ENCODE measurements at places on chromosomes 6 and 20.

GRCh38 chr6:145727817-145728388, 7.4 kb downstream of the EPM2A start:
- no peak for DNase-seq

GRCh38 chr20:8749101-8749500, 319.8 kb upstream of the PLCB4 start:
- no peak for DNase-seq

- DNase-seq, result no peak
Measured at GRCh38 chr6:88856566-88856965, 106.9 kb downstream of the RNGTT start.

DNA sequence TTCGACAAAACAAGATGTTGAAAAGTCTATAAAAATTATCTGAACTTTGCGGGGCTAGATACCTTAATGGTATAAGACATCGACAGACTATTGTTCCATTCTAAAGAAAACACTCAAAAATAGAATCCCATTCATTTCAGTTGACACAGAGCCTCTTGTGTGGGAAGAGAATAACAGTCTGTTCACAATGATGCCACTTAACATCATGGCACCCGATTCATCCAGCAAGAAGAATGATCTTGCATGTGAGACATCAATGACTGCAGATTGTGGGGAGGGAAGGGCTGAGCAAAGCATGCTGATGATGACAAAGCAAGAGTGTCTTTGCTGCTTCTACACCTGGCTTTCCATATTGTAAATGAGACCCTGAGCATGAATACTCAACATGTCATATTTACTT, 49.7 kb upstream of the ARMH2 start:
- no peak for DNase-seq

DNA sequence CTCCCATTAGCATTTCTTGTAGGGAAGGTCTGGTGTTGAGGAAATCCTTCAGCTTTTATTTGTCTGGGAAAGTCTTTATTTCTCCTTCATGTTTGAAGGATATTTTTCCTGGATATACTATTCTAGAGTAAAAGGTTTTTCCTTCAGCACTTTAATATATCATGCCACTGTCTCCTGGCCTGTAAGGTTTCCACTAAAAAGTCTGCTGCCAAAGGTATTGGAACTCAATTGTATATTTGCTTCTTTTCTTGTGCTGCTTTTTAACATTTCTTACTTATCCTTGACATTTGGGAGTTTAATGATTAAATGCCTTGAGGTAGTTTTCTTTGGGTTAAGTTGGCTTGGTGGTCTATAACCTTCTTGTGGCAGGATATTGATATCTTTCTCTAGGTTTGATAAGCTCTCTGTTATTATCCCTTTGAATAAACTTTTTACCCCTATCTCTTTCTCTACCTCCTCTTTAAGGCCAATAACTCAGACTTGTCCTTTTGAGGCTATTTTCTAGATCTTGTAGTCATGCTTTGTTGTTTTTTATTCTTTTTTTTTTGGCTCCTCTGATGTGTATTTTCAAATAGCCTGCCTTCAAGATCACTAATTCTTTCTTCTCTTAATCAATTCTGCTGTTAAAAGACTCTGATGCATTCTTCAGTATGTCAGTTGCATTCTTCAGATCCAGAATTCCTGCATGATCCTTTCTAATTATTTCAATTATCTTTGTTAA, 225.0 kb upstream of the ZNF217 start:
- no peak for DNase-seq

- no peak for DNase-seq
Measured at GRCh38 chr6:152189736-152190135, 382.3 kb downstream of the ESR1 start.

GRCh38 chr6:73028124-73028766, 197.1 kb downstream of the KHDC1L start:
- no peak for DNase-seq

GRCh38 chr6:35435074-35435837, 16.9 kb upstream of the FANCE start:
- DNase-seq, result no peak

DNA sequence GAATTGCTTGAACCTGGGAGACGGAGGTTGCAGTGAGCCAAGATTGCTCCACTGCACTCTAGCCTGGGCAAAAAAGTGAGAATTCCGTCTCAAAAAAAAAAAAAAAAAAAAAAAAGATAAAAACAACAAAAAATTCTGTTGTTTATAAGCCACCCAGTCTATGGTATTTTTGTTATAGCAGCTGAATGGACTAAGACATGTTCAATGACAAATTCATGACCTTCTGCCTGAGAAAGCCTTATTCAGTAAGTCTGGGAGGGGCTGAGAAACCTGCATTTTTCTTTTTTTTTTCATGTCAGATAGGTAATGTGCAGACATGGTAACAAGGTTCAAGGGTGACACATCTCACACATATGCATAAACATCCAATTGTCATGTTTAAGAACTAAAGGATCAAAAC, 40.4 kb upstream of the TRAF3IP2 start:
- DNase-seq, result no peak

Data from stimulated activated CD8-positive, alpha-beta memory T cell treated with anti-CD3 and anti-CD28 coated beads, Interleukin-12 subunit alpha, Interleukin-12 subunit beta, amount 100 ng/mL, for 4 hours (primary cell).